ENCODE measurements at places on chromosomes 12 and 14. TPM values are rescaled to one million over a fixed set of nuclear protein-coding genes. Genes with fewer than 3 reads are reported as not detected.

The NKX2-1 gene
- total RNA-seq = not detected

The RIPK3 gene
- total RNA-seq = not detected

The LALBA gene
- total RNA-seq = not detected

The ADSS1 gene
- 0.43 TPM for total RNA-seq

The DDN gene
- total RNA-seq = not detected

The ADAMTS20 gene
- total RNA-seq = not detected

The RHOJ gene
- total RNA-seq = 1.5 TPM

The RNU4-1 gene
- under 0.01 TPM for total RNA-seq

The DIO2 gene
- 29.6 TPM for total RNA-seq

The KITLG gene
- total RNA-seq = 38.1 TPM

The TAS2R20 gene
- 6.4 TPM for total RNA-seq

The GCH1 gene
- 1.4 TPM for total RNA-seq

The KRT72 gene
- not detected for total RNA-seq

The VDR gene
- 57.3 TPM for total RNA-seq

The ANKRD33 gene
- total RNA-seq = not detected

The FAM177A1 gene
- total RNA-seq = 38.7 TPM

The AMHR2 gene
- not detected for total RNA-seq

The TCL1A gene
- total RNA-seq = not detected

The CCDC88C gene
- not detected for total RNA-seq

The KCNA5 gene
- not detected for total RNA-seq

The PRPH gene
- not detected for total RNA-seq

The AGAP2 gene
- 0.29 TPM for total RNA-seq

The ASB8 gene
- total RNA-seq = 21.2 TPM

The POTEM gene
- total RNA-seq = not detected

The SMOC1 gene
- total RNA-seq = not detected

The FLVCR2 gene
- 1.1 TPM for total RNA-seq

The ZNF410 gene
- total RNA-seq = 86.3 TPM

The MMP19 gene
- total RNA-seq = 11.2 TPM

The TRHDE gene
- 6.3 TPM for total RNA-seq

The IFI27L1 gene
- total RNA-seq = 10.7 TPM

The RHEBL1 gene
- total RNA-seq = 1.6 TPM

The KRT82 gene
- not detected for total RNA-seq

The CFAP251 gene
- 4.6 TPM for total RNA-seq

Data from placental pericyte (primary cell).